ENCODE measurements at places on chromosomes 6 and 20.

- DNase-seq = no peak
Measured at GRCh38 chr6:9307786-9308185, 872.4 kb upstream of the SLC35B3 start.

DNA sequence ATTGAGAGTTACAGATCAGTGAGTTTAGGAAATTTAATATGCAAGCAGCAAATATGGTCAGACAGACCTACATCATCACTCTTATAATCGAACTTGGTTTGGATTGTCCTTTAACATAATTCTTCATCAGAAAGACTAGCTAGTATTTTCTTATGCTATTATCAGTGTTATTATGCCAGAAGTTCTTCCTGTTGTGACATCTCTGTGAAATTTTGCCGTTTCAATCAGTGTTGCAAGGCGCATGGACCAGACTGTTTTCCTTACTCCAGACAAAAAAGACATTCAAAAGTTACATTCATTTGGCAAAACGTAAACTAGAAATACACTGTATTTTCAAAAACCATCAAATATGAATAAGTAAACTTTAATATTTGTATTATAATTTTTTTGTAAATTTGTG lies 5.7 kb upstream of the TENT5A start:
- no peak for DNase-seq

GRCh38 chr6:108727966-108728730 lies 120.1 kb upstream of the ARMC2 start:
- no peak for DNase-seq

DNA sequence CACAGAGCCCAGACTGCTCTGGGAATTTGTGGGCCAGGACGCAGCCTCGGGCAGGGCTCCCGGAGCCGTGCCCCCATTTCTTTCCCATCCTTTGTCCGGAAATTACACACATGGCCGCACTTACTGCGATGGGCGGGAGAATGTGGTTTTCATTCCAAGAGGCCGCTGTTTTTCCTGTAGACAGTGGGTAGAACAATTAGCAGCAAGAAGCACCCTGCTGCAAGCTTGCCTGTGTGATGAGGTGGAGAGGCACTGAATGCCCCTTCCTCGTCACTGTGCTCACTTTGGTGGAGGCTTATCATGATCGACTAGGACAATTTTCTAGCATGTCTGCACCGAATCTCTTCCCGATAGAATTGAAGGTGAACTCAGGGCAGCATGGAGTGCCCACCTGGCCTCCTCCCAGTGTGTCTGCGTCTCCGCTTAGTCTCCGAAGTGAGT lies 102.8 kb downstream of the DACT2 start:
- no peak for DNase-seq

DNA sequence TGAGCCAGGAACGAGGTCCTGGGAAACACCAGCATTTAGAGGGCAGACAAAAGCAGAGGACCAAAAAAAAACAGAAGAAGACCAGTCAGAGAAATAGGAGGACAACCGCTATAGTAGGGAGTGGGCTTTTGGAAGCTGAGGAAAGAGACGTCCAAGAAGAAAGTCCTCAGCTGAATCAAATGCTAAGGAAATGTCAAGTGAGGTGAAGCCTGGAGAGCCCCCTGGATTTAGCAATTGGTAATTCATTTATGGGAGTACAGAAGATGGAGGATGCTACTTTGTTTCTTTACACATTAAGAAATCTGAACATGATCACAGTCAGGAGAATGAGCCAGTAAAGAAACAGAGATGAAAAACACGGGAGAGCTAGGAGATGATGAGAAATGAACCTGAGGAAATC lies 41.1 kb downstream of the LRP11 start:
- no peak for DNase-seq

DNA sequence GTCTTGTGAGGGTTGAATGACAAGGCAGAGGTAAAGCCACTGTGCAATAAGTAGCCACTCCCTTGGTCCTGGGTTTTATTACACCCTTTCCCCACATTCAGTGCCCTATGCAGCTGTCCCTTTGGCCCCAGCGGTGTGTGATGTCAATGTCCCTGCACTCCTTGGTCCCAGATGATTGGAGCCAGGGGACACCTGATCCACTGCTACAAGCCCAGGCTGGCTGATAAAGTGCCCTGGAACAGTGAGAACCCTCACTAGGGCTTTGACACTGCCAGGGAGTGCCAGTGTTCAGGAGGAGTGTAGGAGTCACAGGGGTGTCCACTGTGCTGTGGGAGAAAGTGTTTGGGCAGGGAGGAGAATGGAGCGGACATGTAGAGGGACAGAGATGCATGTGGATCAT lies 30.4 kb downstream of the GABRR1 start:
- DNase-seq = no peak

- no peak for DNase-seq
Measured at GRCh38 chr20:11035211-11035610, 361.4 kb upstream of the JAG1 start.

DNA sequence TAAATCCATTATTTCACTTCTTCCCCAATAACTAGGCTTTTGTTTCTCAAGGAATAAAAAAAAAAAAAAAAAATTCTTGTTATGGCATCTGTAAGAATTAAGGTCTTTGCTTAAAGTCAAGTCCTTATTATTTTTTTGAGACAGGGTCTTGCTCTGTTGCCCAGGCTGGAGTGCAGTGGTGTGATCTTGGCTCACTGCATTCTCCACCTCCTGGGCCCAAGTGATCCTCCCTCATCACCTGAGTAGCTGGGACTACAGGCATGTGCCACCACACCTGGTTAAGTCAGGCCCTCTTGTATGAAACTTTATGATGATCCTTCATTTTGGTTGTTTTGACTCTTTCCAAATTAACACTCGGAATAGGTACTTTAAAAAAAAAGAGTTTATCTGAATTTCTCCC lies 17.3 kb downstream of the DSTN start:
- DNase-seq = no peak

GRCh38 chr6:44722736-44723135 lies 335.2 kb downstream of the CDC5L start:
- DNase-seq = no peak

GRCh38 chr6:53279293-53279692 lies 69.5 kb downstream of the ELOVL5 start:
- no peak for DNase-seq

DNA sequence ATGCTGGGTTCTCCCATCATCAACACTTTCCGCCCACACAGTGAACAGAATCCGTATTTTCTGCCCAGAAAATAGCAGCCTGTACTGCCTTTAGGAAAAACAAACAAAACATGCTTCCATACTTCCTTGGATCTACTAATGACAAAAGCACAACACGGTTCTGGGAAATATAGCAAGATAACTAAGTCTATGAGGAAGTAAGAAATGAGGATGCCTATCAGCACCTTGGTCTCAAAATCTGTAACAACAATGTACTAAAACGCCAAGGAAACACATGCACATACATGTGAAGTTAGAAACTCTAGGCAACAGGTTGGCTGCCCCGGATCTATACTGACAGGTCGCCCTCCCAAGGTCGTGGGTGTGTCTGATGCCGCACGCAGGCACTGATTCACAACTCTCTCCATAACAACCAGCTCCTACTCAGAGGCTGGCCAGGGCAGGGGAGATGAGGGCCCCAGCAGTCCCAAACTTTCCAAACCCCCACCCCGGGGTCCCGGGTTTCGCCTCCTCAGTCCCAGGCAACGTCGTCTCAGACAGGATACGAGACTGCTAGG lies 710 bp downstream of the BTBD9 start:
- DNase-seq = peak; percentile 69
